ENCODE measurements at places on chromosomes 13 and 19. TPM values are rescaled to one million over a fixed set of nuclear protein-coding genes. Genes with fewer than 3 reads are reported as not detected.

- no peak for DNase-seq
Observed at GRCh38 chr19:18526316-18526715, 4.4 kb upstream of the ELL start.

DNA sequence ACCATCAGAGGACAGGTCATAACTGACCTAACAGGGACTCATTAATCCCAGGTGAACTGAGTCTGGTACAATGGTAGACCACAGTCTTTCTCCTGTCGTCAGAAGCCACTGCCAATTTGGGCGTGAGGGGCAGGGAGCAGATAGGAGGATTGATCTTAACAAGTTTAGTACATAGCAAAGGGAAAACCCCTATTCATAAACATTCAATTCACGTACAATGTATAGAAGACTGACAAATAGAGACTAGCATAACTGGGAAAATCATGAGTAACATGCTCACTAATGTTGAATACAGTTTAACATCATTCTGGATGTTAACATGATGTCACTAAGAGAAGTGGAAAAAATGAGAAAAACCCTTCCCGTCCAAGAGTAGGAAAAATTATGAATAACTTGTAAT, 54.1 kb downstream of the SLC7A1 start:
- DNase-seq, result no peak

DNA sequence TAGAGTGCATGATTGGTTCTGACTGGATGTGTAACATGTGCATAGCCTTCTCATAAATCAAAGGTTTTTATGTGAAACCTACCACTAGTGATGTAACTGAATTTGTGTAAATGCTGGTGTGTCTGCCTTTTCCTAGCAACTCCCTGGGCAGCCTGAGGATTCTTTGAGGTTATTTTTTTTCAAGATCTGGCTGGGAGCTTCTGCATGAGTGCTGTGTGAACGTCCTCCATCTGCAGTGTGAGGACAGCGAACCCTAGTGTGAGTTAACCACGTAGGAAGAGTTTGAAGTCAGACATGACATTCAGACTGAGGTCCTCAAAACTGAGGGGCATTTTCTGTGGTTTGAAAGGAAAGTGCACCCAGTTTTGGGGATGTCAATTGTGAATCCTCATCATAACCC, 39.9 kb downstream of the DPRX start:
- DNase-seq, result no peak

GRCh38 chr13:37984357-37984756, 114.8 kb upstream of the TRPC4 start:
- DNase-seq, result no peak

DNA sequence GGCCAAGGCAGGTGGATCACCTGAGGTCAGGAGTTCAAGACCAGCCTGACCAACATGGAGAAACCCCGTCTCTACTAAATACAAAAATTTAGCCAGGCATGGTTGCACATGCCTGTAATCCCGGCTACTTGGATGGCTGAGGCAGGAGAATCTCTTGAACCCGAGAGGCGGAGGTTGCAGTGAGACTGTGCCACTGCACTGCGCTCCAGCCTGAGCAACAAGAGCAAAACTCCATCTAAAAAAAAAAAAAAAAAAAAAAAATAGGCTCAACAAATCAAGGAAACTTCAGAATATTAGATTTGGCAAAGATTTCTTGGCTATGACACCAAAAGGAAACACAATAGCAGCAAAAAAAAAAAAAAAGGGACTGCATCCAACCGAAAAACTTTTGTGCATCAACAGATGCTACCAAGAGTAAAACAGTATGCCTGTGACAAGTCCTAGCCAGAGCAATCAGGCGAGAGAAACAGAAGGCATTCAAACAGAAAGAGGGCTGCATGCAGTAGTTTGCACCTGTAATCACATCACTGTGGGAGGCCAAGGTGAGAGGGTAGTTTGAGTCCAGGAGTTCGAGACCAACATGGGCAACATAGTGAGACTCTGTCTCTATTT, 23.8 kb downstream of the ZNF160 start:
- DNase-seq, result no peak

DNA sequence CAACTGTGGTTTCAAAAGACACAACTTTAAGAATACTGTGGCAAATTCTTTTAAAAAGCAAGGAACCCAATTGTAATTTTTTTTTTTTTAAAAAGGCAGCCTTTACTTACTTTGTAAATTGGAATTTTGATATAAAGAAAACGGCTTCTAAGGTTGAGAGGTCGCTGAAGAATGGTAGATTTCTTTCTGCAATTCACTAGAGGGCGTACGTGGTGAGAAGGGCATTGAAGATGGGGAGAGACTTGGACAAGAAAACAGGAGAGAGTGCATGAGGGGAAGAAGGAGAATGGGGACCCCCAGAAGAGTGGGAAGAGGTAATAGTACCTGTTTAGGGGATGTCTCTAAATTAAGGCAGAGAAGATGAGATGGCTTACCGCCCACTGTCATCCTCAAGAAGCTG, 33.5 kb upstream of the PABPC3 start:
- DNase-seq, result no peak

GRCh38 chr13:68697551-68697950, 1410.1 kb upstream of the ATXN8OS start:
- no peak for DNase-seq

DNA sequence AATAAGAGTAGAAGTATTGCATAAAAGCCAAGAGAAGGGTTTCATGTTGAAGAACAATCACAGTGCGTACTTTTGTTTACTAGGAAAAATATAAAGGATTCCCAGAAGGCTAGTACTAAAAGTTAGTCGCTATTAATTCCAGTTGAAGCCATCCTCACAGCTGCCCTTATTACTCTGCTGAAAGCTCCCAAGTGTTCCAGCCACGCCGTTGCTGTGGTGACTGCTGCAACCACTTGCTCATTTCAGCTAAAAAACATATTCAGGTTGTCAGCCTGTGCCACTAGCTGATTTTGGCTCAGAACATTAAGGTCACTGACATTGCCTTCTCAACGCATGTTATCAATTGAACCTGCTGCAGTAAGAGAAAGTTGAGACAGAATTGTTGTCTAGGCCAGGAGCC, 87.1 kb upstream of the FNDC3A start:
- DNase-seq, result no peak

- DNase-seq, result no peak
Observed at GRCh38 chr13:109667807-109668291, 118.5 kb downstream of the IRS2 start.

DNA sequence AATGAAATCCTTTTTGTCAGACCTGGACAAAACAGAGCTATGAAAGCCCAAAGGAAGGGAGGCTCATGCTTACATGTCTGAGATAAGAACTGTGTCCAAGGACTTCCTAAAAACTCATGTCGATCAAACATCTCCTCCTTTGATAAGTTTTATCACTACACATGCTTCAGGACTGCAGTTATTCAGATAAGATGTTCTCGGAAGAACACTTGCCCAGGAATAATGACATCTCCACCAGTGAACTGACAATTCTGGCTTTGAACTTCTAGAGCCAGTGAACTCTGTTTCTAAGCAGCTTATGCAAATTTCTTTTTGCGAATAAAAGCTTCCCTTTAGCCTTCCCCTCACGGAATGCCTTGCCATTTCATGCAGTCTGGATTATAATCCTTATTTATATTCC, 561.6 kb downstream of the TBC1D4 start:
- no peak for DNase-seq

- no peak for DNase-seq
Observed at GRCh38 chr13:97388373-97388772, 45.6 kb upstream of the RAP2A start.

DNA sequence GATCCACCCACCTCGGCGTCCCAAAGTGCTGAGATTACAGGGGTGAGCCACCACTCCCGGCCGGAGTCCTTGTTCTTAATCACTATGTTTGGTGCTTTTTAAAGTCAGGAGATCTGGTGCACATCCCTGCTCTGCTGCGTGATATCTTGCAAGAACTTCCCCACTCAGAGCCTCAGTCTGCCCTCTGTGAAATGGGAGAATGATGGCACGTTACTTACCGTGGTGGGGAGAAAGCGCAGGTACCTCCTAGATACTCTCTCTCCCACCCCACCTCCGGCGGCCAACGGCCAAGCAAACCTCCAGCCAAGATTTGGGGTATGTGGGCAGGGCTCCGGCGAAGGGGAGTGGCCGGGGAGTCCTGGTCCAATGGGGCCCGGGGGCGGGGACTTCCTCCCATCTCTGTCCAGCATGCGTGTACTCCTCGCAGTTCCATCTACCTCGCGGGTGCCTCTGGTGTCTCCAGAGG, at the start of gene RYR1:
TSS of gene RYR1 (plus strand) at position 424 of the 466 bp plus-strand sequence. CDS start 139 bp downstream, outside the sequence.
- peak; percentile 19 for DNase-seq

DNA sequence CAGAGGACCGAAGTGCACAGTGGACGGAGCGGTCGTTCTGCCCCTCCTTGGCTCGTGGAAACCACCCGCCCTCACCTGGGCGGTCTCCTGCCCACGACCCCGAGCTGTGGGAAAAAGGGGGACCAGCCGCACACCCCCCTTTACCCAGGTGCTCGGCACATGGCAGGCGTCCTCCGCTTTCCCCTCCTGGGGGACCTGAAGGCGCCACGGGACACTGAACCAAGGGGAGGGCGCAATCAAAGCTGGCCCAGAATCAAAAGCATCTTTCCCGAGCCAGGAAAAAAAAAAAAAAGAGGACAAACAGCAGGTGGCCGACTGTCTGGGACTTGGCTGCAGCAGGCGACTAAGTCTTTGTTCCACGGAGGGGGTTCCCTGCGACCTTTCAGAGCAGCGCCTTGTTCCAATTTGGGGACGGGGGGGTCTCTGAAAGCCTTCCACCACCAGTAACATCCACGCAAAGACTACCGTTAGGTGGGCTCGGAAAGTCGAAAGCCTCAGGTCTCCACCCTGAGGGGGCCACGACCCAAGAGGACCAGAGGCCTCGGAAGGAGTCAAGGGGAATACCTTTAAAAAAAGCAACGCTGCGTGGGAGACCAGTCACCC, 1.1 kb downstream of the MBD3 start:
- no peak for DNase-seq

GRCh38 chr19:566403-566802, 6.0 kb upstream of the BSG start:
- no peak for DNase-seq

GRCh38 chr13:110560601-110561343, 750 bp downstream of the RAB20 start:
- peak; percentile 14 for DNase-seq

GRCh38 chr19:35013820-35014754, 14.0 kb downstream of the GRAMD1A start:
- DNase-seq, result peak; percentile 81

GRCh38 chr13:102913914-102914313, 68.1 kb downstream of the ERCC5 start:
- DNase-seq, result no peak

DNA sequence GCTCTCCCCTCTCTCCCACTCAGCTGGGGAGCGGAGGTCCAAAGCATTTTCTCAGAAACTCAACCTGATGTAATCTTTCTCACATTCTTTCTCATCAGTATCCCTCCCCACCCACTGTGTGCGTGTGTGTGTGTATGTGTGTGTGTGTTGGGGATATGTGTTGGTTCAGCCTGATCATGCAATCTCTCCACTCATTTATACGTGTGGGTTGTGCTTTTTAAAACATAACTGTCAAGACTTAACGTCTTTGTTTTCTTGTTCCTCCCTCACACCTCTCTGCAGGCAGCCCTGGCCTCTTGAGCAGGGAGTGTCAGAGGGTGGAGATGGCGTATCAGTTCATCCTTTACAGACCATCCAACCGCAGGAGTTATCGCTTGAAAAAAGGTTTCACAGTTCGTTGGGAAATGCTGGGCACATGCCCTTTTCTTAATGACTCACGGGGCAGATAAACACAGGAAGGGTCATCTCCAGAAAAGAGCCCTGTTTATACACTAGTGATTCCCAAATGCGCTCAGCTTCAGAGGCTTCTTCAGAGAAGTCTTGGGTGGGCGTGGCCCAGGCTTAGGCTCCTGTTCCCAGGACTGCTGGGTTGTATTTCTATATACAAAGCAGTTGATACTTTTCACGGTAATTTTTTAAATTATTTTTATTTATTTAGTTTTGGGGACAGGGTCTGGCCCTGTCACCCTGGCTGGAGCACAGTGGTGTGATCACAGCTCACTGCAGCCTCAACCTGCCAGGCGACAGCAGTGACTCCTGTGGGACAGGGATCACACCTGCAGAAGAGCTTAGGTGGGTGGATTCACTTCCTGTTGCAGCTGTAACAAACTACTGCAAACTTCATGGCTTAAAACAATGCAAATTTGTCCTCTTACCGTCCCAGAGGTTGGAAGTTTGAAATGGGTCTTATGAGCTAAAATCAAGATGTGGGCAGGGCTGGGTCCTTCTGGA, 60.3 kb downstream of the CCDC70 start:
- DNase-seq, result no peak

DNA sequence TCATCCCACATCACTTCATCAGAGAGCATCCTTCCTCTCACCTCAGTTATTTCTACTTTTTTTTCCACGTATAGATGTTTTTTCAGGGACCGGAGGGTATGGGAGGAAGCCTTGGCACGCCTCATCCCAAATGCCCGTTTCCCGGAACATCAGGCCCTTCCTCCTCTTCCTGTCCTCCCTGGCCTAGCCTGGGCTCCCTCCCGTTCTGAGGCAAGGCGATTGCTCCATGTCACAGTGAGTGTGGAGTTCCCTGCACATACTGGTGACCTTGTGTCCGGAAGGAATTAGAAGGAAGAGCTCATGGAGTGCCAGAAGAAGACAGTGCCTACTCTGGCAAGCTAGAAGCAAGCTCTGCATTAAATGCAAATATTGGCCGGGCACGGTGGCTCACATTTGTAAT, 1.1 kb upstream of the ZNF627 start:
- DNase-seq, result no peak

GRCh38 chr13:113645329-113645728, 12.7 kb downstream of the ATP4B start:
- no peak for DNase-seq

- no peak for DNase-seq
Observed at GRCh38 chr19:6714749-6715555, 5.5 kb downstream of the C3 start.

DNA sequence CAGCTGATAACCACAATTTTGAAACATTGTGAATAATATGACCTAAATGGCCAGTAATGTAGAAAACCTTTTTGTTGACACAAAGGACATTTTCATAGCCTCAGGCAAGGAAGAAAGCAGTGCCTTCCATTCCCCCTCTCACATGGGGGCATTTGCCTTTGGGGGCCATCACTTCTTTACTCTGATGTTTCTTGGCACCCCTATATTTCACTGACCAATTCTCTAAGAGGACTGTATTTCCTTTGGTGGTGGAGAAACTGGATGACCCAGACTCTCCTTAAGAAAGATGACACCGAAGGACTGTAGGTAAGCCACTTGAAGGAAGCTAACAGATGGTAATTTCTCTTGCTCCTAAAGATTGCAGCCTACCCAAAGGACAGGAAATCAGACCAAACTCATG, 254.6 kb downstream of the DCLK1 start:
- DNase-seq, result no peak

Gene TMEM86B
- 3.5 TPM for polyA plus RNA-seq

Gene EDNRB
- polyA plus RNA-seq, result not detected

Gene RXFP2
- not detected for polyA plus RNA-seq

Gene LGALS14
- polyA plus RNA-seq, result 1.0 TPM

Gene KLK14
- polyA plus RNA-seq, result not detected

Gene SYT5
- 0.29 TPM for polyA plus RNA-seq

Gene SHC2
- not detected for polyA plus RNA-seq

Gene ZNF208
- 1.6 TPM for polyA plus RNA-seq

Gene FPR1
- 0.30 TPM for polyA plus RNA-seq

Gene ZNF382
- polyA plus RNA-seq, result 3.1 TPM

Gene ZMYM5
- 24.6 TPM for polyA plus RNA-seq

Gene ZNF440
- 3.7 TPM for polyA plus RNA-seq

Gene WDR87
- polyA plus RNA-seq, result not detected

Gene TEX26
- not detected for polyA plus RNA-seq

Gene ZNF230
- 0.83 TPM for polyA plus RNA-seq

All from CD4-positive, alpha-beta memory T cell (primary cell).